NCI-H2107 (cell line): ENCODE measurements at places on chromosomes 2 and 18.

DNA sequence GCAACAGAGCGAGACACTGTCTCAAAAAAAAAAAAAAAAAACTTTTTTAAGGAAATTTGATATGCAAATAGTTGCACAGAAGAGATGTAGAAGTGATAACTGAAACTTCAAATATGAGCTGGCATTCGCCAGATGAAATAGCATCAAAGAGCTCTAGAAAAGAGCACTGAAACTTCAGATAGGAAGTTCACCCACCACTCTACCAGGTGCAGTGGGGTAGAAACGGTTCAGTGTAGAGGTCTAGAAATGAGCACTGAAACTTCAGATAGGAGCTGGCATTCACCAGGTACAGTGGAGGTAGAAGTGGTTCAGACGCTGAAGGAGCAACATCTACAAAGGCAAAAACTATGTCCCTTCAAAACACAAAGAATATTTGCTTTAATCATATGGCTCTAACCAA is 9.0 kb upstream of the ONECUT2 start:
- no peak for DNase-seq

GRCh38 chr2:155830351-155830750 is 502.2 kb downstream of the NR4A2 start:
- DNase-seq = no peak

- DNase-seq = no peak
These were observed 132.4 kb downstream of the ZAP70 start for GRCh38 chr2:97845818-97846217.

- no peak for DNase-seq
These were observed 1.3 kb downstream of the WDR35 start for GRCh38 chr2:19988600-19988999.

- DNase-seq = no peak
These were observed 283 bp upstream of the RBBP8 start for GRCh38 chr18:22932885-22933205.

GRCh38 chr2:121005453-121005852 is 269.8 kb downstream of the GLI2 start:
- no peak for DNase-seq

DNA sequence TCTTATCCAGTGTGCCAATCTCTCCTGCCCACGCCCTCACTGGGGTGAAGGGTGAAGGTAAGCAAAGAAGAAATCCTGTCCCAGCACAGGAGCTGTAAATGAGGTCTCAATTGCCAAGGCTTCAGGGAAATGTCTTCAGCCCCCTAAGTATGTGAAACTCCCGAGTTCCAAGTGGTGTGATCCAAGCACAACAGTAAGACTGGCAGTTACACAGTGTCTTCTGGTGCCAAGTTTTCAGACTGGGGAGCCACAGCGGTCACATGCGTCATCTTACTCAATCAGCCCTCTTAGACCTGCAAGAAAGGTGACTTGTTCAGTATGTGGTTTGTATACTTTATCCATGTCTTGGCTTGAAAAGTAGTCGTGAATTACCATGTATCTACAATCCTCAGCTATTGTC is 55.0 kb upstream of the SPRED2 start:
- no peak for DNase-seq

DNA sequence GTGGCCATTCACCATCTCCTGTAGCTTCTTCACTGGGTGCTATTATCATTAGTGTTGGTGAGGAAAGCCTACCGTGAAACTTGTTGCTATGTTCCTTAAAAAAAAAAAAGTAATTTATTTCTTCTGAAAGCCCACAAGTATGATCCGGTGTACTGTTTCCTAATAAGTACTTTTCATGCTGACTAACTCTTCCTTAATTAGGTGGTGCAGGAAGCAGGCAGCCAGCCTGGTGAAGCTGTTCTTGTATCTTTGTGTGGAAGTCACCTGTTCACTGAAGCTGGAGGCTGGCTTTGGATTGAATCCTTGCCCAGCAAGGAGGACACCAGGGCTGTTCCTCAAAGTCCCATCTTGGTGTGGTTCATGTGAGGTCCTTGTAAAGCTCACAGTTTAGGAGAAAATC is 321.7 kb upstream of the THSD7B start:
- DNase-seq = no peak

GRCh38 chr2:151329998-151330397 is 27.4 kb upstream of the TNFAIP6 start:
- DNase-seq = no peak

DNA sequence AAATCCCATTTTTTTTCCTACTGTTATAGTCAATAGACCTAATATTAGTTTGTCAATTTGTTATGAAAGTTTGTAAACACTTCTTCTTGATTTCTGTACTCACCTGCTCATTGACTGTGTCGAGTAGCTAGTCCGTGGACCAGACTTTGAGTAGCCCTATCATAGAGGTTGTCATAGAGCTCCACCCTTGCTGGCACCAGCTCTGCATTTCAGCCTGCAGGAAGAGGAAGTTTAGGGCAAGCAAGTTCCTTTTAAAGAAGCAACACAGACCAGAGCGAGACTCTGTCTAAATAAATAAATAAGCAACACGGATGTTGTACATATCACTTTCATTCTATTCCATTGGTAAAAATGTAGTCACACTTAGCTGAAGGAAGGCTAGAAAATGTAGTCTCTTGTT is 74.0 kb downstream of the MCFD2 start:
- DNase-seq = no peak

DNA sequence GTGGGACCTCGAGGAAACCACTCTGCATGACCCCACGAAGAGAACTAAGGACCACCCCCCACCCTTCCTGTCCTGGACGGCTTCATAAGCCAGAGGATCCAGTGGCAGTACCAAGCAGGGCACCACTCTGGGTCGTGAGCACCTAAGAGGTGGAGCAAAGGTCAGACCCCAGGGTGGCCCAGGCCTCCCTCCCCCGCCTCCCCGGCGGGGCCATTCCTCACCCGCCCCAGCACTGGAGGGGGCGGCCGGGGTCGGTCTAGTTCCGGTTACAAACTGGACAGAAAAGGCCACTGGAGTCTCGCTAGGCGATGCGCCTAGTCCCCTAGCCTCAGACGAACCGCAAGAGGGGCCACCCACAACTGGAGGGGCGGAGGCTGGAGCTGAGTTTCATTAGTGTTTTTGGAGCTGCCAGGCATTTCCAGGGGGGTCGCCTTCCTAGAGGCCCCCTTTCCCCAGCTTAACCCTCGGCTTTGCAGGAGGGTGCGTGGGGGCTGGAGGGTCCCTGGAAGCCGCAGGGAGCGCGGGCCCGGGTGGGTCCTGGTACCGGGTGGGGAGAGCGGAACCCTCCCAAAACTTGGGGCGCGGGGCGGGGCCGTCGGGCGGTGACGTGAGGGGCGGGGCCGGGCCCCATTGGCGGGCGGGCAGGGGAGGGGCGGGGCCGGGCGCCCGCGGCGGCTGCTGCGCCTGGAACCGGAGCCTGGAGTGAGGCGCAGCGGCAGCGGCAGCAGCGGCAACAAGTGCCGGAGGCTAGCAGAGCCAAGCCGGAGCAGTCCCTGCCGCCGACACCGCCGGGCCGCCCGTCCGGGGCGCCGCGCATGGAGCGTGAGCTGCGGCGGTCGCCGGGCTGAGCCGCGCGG is at the start of gene B3GNT2:
Gene B3GNT2 (plus strand): TSS at position 695 of the 857 bp plus-strand sequence. CDS start 26,106 bp downstream, outside the sequence.
- DNase-seq = peak; percentile 51

DNA sequence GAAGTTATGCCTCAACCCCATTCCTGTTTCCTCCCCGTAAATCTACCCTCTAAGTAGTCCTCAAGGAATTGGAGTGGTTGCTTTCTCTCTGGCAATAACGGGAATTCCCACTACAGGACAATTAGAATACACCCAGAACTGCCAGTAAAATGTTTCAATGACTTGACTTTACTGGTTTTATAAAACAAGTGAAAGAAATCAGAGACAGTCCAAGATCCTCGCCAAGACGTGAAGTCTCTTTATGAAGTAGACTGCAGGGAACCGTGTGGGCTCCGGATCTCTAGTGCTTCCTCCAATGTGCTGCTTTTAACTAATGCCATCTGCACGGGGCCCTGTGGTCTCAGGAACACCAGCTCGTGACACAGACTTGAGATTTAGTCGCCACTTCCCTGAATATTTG is 101.4 kb downstream of the CPO start:
- DNase-seq = no peak

DNA sequence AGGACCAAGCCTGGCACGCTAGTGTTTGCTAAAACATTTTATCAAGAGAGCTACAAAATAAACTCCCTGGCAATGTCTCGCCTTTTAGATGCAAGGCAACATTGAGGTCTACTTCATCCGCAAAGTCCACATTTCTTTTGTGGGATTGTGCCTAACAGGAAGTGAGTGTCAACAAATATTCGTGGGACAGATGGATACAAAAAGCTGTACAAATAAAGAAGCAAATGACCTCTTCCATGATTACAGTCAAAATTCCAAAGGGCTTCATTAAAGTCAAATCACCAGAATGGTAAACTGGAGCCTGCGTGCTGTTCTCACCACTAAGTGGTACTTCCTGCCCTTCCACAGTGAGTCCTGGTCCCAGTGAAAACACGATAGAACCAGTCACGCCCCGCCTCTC is 40.4 kb downstream of the L3MBTL4 start:
- no peak for DNase-seq

DNA sequence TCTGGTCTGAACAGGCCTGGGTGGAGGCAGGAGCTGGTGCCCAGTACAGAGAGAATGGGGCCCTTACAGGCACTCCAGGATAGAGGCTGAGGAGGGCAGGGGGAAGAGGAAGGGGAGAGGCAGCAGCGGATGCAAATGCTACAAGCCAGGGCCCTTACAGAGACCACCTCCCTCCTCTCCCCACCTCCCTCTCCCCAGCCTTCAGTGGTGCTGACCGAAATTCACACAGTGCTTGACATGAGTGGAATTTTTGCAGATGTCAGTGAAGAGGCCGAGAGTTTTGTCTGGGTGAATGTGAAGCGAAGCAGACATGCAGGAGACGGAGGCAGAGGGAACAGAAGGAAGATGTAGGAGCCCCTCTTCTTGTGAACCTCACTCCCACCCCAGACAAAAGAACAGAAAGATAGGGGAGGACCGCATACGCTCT is 31.9 kb downstream of the CIB4 start:
- DNase-seq = no peak

- DNase-seq = no peak
These were observed 37.1 kb upstream of the ZCCHC2 start for GRCh38 chr18:62485684-62486083.

GRCh38 chr2:17752246-17752645 is 1.4 kb downstream of the SMC6 start:
- no peak for DNase-seq

DNA sequence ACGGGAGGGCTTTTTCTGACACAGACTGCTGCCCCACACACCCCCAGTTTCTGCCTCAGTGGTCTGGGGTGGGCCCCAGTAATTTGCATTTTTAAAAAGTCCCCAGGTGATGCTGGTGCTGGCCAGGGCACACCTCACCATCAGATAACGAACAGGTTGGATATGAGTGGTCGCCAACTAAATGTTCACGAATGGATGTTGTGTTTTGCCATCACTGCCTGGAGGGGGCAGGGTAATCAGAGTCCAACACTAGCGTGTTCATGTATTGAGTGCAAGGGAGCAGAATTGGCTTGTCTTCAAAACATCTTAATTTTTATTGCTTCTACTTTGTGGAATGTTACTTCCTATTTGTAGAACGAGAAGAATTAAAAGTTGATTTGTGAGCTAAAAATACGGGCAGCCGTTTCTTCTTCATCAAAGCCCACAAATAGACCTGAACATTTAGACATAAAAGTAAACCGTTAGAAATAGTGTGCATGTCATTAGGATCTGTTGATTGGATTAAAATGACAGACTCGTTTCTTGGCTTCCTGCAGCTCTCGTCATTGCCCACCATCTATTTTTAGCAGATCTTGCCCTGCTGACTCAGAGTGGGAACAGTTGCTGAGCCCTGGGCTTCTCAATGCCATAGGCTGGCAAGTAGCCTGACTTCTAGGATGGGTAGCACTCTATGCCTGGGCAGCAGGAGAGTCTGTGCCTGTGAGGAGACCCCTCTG is 45.2 kb downstream of the NCK2 start:
- no peak for DNase-seq

- no peak for DNase-seq
These were observed 3.5 kb downstream of the PTMA start for GRCh38 chr2:231711677-231712450.

DNA sequence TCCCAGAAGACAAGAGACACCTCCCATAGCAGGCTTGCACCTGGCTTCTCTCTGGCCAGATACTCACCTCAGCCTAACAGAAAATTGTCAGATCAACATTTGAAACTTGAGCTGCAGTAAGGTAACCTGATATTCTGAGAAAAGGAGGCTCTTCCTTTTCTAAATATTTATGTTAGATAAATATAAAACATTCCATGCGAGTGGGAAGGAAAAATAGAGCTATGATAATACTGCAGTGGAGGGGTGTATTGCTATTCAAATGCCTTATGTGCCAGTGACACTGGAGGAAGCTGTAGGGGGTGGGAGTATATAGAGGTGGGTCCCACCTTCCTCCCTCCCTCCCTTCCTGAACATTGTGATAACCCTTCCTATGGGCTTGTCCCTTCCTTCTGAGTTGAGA is 515.5 kb upstream of the CHAC2 start:
- DNase-seq = no peak

- DNase-seq = no peak
These were observed 3.9 kb upstream of the TNS1 start for GRCh38 chr2:218006741-218007140.

GRCh38 chr2:120749506-120750431 is 14.1 kb downstream of the GLI2 start:
- no peak for DNase-seq

- peak; percentile 53 for DNase-seq
These were observed 36.1 kb upstream of the GPD2 start for GRCh38 chr2:156399950-156400705.
